ENCODE measurements at places on chromosomes 12 and 14. TPM values are rescaled to one million over a fixed set of nuclear protein-coding genes. Genes with fewer than 3 reads are reported as not detected.

Gene PTPRR
- 0.95 TPM for total RNA-seq

Gene TMEM63C
- 0.13 TPM for total RNA-seq

DNA sequence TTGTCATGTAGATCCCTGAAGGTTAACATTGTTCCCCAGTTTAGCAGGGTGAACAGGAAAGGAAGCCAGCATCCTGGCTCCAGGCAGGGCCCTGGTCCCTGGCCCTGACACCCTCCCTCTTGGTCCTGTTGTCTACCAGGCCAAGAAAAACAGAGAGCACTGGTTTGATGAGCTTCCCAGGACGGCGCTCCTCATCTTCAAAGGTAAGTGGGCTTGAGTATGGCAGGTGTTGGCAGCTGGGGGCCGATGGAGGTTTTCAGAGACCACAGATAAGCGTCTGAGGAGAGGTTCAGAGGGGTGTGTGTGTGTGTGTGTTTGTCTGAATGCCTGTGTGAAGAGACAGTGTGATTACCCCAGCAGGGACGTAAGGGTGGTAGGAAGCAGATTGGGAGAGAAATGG lies 56.3 kb downstream of the SLC8B1 start:
- no peak for DNase-seq

DNA sequence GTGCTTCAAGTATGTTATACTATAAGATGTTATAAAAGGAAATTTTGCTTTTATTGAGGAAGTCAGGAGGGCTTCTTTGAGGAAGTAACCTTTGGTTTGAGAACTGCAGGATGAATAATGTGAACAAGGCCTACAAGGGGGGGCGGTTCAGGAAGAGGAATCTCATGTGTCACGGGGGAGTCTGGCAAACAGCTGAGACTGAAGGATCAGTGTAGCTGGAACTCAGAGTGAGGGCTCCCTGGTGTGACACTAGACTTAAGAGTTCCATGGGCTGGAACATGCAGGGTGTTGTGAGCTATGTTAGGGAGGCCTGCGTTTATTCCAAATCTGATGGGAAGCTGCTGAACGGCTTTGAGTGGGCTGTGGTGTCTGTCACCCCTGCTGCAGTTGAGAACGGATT lies 62.3 kb downstream of the UNC79 start:
- DNase-seq: no peak

DNA sequence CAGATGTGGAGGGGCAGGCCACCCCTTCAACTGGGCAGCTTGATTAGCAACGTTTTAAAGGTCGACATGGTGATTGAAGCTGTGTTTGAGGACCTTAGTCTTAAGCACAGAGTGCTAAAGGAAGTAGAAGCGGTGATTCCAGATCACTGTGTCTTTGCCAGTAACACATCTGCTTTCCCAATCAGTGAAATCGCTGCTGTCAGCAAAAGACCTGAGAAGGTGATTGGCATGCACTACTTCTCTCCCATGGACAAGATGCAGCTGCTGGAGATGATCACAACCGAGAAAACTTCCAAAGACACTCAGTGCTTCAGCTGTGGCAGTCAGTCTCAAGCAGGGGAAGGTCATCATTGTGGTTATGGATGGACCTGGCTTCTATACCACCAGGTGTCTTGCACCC lies 23.9 kb upstream of the AICDA start:
- no peak for DNase-seq

- DNase-seq: no peak
Measured at GRCh38 chr12:49010092-49010668, 8.4 kb downstream of the PRKAG1 start.

DNA sequence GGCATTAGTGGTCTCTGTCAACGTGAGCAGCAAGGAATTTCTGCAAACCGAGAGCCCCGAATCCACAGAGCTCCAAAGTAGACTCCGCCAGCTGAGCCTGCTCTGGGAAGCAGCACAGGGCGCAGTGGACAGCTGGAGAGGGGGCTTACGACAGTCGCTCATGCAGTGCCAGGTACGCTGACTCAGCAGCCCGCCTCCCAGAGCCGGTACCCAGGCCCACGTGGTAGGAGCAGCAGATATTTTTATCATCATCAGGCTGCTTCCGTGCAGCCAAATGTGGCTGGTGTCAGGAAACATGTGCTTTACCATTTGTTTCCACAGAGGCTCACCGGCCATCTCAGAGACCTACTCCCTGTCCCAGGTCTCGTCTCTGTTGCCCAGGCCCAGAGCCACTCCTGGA lies 73.7 kb downstream of the ESR2 start:
- DNase-seq: no peak

- no peak for DNase-seq
Measured at GRCh38 chr14:33914676-33915516, 36.0 kb downstream of the EGLN3 start.

- no peak for DNase-seq
Measured at GRCh38 chr14:27672047-27672446, 1074.2 kb upstream of the NOVA1 start.

Data from omental fat pad (tissue), 4 donors.